ENCODE measurements at places on chromosomes 5 and 9.

GRCh38 chr5:142783601-142784341 is 13.6 kb downstream of the ARHGAP26 start:
- no peak for DNase-seq

DNA sequence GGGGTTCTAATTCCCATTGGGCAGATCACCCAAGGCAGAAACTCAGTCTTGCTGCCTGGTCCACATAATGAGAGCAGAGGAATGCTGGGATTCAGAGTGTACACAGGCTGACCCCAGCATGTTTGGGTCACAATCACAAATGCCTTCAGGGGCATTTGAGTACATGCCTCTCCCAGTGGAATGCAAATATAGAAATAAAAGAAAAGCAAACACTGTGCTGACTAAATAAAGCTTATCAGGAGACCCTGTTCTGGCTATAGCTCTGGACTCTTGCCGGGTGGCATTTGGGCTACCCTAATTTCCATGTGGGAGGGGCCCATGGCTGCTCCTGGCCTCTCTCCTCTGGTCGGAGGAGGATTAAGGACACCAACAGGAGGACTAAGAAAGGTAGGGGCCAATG is 121.4 kb downstream of the DOCK8 start:
- DNase-seq, result no peak

DNA sequence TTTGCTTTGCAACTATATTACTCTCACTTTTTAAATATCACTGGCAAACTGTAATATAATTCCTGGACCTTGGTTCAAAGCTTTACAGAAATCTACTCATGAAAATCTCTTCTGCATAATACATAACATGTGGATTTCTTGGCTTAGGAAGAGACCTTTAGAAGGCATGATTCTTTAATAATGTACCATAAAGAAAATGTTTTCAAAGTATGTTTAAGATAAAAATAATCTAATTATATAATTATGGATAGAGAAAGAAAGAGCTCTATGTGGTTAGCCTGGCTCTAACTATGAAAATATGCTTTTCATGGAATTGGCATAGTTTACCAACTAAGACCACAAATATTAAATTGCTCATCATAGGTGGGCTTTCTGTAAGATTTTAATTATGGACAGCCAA is 817.8 kb downstream of the TLE1 start:
- DNase-seq, result no peak

- no peak for DNase-seq
These were observed 6.6 kb downstream of the ATP6V1G1 start for GRCh38 chr9:114594136-114594535.

DNA sequence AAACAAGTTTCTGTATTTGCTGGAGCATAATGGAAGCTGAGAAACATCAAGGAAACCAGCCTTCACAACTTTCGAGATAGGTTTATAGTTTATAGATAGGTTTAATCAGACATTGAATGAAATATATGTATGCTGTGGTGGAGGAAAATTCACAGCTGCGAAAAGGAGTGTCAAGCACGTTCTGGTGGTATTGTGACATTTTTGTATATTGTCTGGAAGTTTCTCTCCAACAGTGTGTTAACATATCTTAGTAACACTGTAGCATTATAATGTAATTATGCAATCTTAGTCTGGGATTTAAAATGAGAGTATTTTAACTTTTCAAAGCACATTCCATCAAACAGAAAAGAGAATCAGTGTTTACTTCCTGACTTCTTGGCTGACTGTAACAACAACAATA is 50.0 kb downstream of the FCHO2 start:
- DNase-seq, result no peak

DNA sequence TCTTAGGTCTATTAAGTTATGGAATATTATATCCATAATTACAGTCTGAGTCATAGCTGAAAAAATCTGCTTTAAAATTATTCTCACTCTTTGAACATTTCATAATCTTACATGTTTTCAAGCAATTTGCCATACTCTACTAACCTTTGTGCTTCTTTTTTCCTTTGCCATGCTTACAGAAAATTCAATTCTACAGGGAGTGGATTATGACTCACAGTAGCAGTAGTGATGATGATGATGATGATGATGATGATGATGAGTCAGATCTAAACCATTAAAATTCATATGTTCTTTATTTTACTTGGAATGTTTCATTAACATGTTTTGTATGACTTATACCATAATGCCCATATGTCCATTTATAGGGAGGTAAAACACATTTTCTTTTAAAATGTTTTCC is 207.1 kb downstream of the VPS13A start:
- DNase-seq, result peak; percentile 16

DNA sequence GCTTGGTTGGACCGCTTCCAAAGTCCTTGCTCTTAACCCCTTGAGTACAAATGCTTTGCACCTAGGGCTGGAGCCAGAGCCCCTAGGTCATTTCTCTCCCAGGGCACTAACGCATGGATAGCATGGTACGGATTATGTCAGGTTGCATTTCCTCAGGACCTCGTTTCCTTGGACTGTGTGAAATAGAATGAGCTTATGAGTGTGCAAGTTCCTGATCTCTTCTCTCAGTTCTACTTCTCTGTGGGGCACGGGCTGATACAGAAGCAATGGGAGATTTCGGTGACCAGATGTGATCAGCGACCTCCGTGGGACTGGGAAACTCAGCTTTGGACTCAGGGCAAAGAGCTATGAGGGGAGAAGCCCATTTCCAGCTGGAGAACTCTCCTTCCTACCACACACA is 14.2 kb downstream of the SPARC start:
- DNase-seq, result no peak

Data from kidney capillary endothelial cell (primary cell).